ENCODE measurements at places on chromosomes 5 and 9.
A peak's percentile ranks its signal among the peaks of the same experiment; 100 is the strongest.

- DNase-seq = no peak
Measured at GRCh38 chr5:147189109-147189424, 45.8 kb upstream of the STK32A start.

GRCh38 chr5:154410786-154411185, 35.0 kb upstream of the SAP30L start:
- no peak for DNase-seq

DNA sequence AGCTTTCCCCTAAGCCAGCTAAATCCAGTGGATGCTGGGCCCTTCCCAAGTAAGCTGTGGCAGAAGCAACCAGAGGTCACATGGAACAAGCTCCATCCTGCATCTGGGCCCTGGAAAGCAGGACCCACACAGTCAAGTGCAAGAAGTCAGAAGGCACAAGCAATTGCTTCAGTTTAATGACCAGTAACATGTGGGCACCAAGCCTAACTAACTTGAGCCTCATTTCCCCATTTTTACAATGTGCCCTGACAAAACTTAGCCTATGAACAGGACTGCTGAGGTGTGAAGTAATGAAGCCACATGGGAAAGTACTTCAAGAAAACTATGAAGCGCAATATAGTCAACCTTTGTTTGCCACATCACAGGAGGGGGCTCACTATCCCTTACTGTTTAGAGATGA, 90.5 kb downstream of the TLE1 start:
- no peak for DNase-seq

DNA sequence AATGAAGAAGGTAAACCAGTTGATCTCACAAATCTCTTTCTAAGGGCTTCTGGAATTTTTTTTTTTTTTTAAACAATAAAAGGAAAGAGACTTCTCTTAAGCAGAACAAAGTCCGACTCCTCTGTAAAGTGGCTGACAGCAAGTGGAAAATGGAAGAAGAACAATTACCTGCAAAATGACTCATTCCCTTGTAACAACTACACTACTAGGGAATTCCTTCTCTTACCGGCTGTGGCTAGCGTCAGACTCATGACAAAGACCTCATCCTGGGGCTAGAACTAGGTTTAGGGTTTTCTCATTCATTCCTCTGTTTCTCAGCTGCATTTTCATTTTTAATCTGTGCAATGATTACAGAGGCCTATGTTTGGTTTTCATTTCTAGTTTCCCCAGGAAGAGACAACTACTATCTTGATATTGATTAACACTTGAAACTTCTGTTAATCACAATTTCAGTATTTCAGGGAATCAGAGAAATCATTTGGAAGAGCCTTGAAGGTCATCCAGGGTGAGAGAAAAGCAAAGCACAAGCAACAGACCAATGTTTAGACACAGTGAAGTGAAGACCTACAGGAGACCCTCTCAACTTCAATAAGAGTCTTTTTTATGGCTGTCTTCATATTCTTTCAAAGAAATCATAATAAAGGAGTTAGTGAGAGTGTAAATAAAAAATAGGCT, 437.9 kb downstream of the RAB3C start:
- no peak for DNase-seq

DNA sequence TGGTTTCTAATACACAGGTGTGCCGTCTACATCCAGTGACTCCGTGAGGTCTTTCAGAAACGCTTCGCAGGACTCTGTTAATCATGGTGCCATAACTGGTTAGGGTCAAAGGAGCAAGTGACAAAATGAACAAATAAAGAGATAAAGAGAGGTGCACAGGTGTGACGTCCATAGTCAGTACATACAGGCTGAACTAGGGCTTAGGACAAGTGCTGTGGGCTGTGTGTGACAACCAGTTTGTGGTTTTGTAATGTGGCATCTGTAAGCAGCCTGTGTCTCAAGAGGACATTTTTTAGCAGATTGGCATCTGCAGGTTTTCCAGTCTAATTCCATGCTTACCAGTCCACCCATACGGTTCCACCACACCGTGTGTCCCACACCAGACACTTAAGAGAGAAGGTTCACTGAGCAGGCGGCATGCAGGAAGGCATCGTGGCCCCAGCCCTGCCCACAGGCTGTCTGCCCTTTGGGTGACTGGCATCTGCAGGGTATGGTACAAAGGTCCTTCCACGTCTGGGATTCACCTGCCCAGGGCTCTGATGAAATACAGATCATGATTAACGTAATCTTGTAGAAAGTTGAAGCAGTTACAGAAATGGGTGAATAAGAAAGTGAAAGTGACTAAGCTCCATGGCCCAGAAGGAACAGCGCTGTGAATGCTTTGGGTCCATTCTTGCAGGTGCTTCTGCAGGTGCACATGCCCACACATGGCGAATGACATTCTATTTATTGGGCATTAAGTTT, 26.9 kb downstream of the SRD5A1 start:
- DNase-seq = no peak

DNA sequence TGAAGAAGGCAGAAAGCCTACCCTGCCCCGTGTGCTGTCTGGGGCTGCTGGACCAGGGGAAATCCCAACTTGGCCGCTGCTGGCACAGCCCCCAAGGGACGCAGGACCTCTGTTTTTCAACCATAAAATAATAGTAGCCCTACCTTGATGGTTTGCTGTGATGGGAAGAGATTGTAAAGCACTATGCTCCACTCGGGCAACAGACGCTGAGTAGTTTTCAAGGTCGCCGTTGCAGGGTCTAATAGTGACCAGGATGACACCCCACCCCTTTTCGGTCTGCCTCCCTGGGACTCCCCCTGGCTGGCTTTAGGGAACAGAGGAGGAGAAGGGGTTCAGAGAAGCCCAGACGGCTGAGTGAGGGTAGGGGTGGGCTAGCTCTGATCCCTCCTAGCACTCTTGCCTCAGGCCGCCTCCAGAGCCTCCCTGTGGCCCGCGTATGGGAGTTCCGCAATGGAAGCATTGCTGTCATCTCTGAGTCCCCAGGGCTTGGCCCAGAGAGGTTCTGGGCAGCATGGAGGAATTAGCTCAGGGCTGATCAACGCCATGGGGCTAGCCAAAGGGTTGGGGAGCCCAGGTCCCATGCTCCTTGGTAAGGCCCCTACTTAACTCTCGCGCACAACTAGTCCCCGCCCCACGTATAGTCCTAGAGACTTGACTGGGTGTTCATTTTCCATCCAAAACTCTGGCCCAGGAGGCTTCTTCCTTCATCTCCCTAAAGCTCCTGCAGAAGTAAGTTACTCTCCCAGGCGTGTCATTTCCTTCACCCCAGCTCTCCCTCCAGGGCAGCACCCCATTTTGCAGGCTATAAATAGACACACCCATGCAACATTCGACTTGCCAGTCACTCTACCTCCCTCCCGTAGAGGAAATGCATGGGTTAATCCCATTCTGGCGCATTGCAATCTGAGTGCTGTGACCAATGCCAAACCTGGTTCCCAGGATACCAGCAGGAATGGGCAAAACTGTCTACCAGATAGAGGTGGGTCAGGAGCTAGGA, 1.1 kb upstream of the IRF1 start:
- DNase-seq = no peak

GRCh38 chr5:126600631-126601511, at the start of gene PHAX:
Gene PHAX (plus strand): TSS chr5:126600947. CDS start chr5:126600963, 16 bp downstream.
- DNase-seq = peak; percentile 57

GRCh38 chr9:23522952-23523351, 303.1 kb downstream of the ELAVL2 start:
- DNase-seq = no peak

DNA sequence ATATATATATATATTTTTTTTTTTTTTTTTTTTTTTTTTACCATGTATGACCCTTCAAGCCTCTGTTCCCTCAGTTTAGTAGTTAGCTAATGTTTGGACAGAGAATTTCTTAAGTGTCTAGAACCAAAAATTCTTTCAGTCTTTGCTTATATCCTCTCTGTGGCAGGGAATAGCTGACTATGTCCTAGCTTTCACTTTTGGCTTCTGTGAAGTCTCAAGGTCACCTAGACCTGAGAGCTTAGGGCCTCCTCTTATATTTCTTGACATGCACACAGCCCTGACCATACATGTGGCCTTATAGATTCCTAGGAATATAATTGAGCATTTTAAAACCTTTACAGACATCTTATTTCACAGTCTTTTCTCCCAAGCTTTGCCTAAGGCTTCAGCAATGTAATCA, 930.8 kb upstream of the CDH9 start:
- no peak for DNase-seq

- DNase-seq = no peak
Measured at GRCh38 chr5:145834554-145834916, 607 bp downstream of the PRELID2 start.
